Right renal cortex interstitium (tissue), 3 donors: ENCODE measurements at places on chromosomes 11 and 22.

DNA sequence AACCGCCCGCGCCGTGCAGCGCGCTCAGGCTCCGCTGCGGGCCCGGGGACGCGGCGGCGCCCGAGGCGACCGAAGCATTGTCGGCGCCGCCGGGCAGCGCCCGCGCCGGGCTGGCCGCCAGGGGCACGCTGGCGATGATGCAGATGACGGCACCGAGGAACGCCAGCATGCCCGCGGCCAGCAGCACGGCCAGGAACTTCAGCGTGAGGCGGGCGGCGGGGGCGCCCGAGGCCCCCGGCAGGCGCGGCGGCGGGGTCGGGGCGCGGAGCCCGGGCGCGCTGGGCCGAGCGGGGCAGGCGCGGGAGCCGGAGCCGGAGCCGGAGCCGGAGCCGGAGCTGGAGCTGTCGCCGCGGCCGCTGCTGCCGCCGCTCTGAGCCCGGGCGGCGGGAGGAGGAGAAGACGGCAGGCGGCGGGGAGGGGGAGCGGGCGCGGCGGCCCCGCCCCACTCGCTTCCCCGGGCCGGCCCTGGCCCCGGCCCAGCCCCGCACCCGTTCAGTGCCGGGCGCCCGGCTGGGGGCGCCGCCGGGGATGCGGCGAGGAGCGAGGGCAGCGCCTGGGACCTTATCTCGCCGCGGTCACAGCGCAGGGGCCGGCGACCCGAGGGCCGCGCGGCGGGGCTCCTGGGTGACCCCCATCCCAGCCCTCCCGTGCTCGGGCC, at the start of gene NPTXR:
Gene NPTXR (minus strand): TSS at position 372 of the 658 bp plus-strand sequence.
- no peak for DNase-seq

DNA sequence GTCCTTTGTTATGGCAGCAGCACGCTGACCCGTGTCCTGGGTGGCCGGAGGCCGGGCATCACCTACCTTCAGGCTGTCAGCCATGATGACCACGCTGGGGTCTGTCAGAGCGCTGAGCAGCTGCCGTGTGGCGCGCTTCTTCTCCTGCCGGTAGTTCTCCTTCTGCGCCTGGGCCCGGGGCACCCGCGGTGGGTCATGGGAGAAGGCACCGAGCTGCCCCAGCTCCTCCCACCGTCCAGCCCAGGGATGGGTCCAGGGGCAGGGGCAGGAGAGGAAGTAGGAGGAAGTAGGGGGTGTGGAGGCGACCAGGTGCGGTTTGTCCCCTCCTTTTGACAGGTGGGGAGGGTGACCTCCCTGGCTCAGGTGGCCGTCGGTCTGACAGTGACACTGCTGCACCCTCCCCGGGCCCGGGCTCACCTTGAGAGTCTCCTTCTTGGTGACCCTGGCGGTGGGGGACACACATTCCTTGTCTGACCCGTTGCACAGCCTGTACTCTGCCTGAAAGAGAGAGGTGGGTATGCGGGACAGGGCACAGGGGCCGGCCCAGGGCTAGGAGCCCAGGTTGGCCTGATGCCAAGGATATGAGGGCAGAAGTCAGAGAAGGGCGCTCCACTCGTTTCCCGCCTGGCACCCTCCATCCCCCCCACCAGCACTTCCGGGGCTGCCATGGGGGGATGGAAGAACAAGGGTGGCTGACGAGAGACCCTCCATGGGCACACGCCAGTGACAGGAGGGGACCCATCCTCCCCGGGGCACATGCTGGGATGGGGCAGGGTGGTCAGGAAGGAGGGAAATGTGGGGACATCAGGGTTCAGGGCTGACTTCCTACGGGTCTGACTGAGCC, 43.0 kb downstream of the OSBPL5 start:
- no peak for DNase-seq

DNA sequence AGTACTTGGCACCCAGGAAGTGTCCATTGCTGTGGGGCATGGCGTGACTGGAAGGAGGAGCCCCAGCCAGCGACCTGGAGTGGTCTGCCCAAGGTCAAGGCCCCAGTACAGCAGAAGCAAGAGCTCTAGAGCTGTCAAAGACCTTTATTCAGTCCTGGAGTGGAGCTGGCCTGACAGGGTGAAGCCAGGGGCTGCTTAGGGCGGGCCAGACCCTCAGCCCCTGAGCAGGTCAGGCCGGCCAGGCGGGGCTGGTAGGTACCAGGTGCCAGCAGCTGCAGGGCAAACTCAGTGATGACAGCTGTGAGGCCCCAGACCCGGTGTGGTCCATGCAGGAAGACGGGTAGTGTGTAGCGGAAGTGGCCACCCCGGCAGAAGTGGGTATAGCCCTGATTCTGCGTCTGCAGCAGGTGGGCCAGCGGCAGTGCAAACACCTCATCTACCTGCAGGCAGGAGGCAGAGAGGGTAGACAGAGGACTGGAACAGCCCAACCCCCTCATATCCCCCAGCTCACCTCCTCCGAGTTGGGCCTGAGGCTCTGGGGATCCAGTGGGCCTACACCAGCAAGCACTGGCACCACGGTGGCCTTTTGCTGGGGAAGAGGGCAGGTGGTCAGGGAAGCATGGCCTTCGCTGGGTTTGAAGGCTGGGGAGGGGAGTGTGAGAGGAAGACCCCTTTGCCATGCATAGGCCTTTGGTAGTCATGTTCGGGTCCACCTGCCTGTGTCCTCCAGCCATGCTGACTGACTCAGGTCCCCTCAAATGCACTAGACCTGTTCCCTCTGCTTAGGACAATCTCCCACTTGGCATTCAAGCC, 1.7 kb downstream of the NUDT8 start:
- no peak for DNase-seq

GRCh38 chr11:2156416-2157182, 4.4 kb downstream of the INS start:
- DNase-seq: no peak

- no peak for DNase-seq
Observed at GRCh38 chr22:21972293-21972779, 10.3 kb downstream of the TOP3B start.

GRCh38 chr11:78742430-78742829, 167.8 kb upstream of the NARS2 start:
- no peak for DNase-seq

DNA sequence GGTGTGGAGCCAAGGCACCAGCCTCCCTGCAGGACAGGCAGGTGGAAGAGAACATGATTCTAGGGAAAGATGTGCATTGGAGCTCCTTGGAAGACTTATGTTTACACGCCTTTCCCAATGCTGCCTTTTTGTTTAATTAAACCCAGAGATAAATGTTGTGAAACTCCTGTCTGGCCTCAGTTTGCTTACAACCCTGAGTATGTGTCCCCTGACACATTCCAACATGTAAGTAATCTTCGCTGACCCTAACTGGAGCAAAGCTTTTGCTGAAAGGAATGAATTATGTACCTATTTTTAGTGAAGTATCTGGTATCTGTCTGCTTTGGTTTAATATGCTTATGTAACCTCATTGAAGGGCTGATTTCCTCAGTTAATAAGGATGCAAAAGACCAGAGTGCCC, 56.7 kb downstream of the APIP start:
- no peak for DNase-seq

DNA sequence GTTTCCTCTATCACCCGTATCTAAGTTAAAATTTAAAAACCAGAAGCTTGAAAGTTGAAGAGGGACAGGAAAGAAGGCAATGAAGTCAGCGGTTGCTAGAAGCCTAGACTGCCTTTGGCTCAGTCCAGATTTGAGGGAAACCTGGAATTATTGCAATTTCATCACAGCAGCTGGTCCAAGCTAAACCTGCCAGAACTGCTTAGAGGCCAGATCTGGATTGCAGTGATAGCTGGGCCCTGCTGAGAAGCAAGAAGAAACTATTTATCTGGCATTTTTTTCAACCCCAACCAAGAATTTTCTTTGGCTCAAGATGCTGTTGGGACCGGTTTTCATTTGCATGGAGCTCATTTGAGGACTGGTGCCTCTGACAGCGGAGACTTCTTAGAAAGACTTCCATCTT, 121.5 kb upstream of the TEAD1 start:
- no peak for DNase-seq
